Activated CD8-positive, alpha-beta T cell treated with anti-CD3 and anti-CD28 coated beads, Interleukin-2, amount 10 ng/mL, durations not matched to agents 7 days and 5 days (primary cell): ENCODE measurements at places on chromosomes 7 and 10. TPM values are rescaled to one million over a fixed set of nuclear protein-coding genes. Genes with fewer than 3 reads are reported as not detected.

GRCh38 chr7:23615331-23615730, 18.1 kb downstream of the CCDC126 start:
- DNase-seq: no peak

DNA sequence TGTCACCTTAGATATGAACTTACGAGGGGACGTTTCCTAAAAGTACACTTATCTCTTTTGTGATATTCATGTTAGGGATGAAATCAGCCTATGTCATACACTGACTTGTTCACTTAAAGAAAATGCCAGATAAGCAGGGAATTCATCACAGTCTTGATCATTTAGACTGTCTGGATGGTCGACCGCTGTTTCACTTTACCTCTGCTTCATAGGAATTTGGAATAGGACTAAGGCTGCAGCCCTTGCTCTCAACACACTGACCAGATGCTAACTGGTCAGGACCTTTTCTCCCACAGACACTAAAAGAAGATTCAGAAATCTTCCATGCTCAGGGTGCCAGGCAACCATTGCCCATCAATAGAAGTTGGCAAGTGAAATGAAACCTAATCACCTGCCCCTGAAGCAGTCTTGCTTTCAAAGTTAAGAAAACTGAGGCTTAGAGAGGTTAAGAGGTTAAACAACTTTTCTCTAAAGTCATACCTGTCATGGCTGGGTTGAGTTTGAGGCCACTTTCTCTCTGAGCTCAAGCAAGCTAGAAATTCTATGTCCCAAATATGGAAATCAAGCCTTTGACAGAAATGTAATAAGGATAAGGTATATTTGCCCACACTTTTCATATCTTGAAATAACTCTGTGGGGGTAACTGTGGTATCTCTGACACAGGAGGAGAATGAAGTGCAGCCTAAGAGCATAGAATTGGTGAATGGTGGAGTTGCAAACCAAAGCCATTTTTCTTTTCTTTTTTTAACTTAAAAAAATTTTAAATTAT, 77.1 kb downstream of the MAP3K8 start:
- no peak for DNase-seq

DNA sequence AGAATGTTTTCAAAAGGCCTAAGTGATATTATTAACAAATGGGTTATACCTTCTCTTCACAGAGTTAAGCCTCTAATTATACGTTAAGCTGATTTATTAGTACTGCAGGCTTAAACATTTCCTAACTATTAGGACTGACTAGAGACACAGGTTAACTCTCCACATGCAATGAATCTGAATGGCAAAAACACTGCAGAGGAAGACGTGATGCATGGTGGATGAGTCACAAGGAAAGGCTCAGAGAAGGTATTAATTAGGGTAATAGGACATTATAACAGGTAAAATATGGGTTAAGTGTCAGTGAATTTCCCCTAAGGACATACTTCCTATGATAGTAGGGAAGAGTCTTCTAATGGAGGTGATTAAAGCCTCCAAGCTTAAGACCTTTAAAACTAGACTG, 24.7 kb upstream of the SEM1 start:
- DNase-seq: no peak

- no peak for DNase-seq
Observed at GRCh38 chr10:111579473-111579872, 502.6 kb downstream of the ADRA2A start.

- no peak for DNase-seq
Observed at GRCh38 chr10:72089618-72090017, 1.3 kb upstream of the SPOCK2 start.

DNA sequence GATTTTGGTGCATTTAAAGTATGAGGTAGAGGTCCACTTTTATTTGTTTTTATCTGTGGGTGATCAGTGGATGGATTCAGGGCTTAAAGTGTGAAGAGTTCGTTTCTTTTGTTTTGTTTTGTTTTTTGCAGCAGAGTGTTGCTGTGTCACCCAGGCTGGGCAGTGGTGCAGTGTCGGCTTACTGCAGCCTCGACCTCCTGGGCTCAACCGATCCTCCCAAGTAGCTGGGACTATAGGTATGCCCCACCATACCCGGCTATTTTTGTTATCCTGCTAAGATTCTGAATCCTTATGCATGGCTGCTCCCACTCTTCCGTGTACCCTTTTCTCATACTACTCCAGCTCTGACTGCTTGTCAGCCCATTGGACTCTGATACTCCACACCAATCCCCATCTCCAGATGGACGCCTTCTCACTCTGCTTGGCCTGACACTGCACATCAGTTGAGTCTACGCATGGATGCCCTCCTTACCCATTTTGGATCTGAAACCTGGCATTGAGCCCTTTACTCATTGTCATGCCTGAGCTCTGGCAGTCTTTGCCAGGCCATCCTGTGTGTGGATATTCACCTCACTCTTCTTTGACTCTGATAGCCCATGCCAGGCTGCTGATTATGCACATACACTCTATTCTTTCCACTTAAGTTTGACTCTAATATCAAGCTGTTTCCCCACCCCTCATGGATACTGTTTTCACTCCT, 119.5 kb downstream of the CCSER2 start:
- no peak for DNase-seq

DNA sequence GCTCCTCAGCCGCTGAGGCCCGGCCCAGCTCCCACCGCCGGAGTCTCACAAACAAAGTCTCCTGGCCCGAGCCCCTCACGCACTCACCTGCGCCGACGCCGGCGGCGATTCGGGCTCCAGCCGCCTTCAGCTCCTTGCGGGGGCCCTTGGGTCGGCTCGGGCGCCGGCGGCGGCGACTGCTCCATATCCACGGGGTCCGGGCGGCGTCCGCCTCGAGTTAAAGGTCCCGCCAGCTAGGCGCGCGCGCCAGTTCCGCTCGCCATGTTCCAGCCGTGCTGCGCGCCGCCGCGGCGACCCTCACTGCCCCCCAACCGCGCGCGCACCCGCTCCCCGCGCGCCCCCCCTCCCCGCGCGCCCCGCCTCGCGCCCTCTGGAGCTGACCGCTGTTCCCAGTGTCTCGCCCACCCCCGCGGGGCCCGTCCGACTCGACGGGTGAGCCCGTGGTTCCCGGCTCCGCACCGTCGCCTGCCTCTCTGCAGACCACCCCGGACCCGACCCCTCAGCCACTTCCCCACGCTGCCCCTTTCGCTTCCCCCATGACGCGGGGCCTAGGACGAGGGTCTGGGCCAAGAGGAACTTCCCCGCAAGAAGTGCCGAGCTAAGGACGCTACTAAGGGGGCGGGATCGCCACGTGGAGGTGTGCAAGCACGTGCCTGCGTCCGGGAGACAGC, 396.1 kb downstream of the ZNF33B start:
- DNase-seq: peak; percentile 20

DNA sequence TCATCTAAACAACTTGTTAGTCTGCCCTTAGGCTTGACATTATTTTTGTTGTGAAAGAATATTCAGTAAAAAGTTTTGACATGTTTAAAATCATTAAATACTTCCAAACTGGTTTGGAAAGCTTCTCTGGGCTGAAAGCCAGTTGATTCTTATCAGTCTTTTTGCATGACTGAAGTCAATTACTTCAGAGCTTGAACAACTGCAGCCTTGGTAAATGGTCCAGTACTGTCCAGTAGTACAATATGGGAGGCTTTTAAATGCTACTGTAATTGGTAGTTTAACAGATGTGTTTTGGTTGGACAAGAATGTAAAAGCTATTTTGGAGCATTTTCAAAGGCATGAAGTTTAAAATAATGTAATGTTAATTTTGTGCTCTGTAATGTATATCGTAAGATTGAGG, 103.4 kb downstream of the SDK1 start:
- DNase-seq: no peak

DNA sequence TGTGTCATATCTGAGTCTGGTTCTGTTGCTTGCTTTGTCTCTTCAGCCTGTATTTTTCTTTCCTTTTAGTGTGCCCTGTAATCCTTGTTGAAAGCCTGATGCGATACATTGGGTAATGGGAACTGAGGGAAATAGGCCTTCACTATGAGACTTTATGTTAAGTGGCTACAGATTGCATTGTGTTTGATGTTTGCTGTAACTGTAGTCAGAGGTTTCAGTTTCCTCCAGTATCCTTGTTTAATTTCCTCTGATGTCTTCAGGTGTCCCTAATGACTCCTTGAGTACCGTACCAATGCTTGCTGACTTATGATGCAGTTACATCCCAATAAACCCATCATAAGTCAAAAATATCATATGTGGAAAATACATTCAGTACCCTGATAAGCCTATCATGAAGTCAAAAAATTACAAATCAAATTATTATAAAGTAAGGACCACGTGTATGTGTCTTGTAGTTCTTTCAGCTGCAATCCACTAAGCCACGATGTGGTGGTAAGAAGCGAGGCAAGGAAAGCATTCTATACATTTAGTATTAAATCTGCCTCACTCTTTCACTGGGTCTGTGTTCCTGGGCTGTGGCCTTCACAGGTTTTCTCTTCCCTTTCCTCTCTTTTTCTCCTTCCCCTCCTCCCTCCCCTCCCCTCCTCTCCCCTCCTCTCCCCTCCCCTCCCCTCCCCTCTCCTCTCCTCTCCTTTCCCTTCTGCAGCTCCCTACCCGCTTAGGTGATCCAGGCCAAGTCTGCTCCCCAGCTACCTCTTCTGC, 13.3 kb upstream of the GIMAP6 start:
- no peak for DNase-seq

DNA sequence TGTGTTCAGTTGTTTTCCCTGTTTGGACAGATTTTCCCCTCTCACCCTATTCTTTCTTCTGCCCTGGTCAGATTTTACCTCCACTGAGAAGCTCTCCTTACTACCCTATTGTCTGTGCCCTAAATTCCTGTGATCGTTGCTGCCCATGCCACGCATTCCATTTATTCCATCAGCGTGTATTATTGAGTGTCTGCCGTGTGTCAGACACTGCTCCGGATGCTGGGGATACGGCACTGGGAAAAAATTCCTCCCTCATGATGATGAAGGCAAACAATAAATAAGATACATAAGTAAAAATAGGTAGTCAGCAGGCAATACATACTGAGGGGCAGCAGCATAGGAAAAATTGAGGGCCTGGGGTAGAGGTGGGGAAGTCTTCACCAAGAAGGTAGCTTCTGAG, 86.8 kb downstream of the FANK1 start:
- no peak for DNase-seq

GRCh38 chr7:45187946-45188411, 30.4 kb downstream of the RAMP3 start:
- no peak for DNase-seq

C10orf71 gene
- total RNA-seq: not detected

PIK3CG gene
- 55.6 TPM for total RNA-seq

WAPL gene
- 49.6 TPM for total RNA-seq

SNX13 gene
- total RNA-seq: 24.2 TPM

MCM10 gene
- 68.3 TPM for total RNA-seq
